SK-MEL-5 (cell line): ENCODE measurements at places on chromosomes 11 and 22.

- no peak for DNase-seq
These were observed 548 bp downstream of the PVALB start for GRCh38 chr22:36816339-36816635.

GRCh38 chr11:2248762-2249161 is 21.6 kb downstream of the ASCL2 start:
- DNase-seq, result no peak

GRCh38 chr22:45818424-45819085 is 146.9 kb downstream of the ATXN10 start:
- no peak for DNase-seq

GRCh38 chr11:16956538-16957153 is 57.6 kb downstream of the PLEKHA7 start:
- no peak for DNase-seq

DNA sequence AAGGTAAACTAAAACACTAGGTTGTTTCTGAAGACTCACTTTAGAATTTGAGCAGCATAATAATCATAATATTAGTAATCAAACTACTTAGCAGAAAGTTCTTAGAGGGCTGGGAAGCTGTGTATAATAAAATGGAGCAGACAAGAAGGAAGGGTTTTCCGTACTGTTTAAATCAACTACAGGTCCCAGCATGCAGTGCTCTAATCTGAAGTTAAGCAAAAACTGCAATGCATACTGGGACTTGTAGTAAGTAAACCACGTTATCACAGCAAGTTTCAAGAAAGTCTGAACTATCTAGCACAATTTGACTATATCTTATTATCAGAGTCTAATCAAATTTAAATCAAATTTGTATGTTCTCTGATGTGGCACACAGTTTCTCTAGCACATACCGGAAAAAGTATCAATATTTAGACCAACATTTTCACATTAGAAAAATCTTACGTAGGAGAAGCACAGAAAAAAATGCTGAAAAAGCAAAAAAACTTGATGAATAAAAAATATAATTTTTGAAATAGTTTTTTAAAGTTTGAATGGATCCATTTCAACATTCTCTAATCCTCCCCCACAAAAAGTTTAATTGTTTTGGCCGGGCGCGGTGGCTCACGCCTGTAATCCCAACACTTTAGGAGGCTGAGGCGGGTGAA is 8.2 kb downstream of the PHF21A start:
- DNase-seq, result peak; percentile 83

DNA sequence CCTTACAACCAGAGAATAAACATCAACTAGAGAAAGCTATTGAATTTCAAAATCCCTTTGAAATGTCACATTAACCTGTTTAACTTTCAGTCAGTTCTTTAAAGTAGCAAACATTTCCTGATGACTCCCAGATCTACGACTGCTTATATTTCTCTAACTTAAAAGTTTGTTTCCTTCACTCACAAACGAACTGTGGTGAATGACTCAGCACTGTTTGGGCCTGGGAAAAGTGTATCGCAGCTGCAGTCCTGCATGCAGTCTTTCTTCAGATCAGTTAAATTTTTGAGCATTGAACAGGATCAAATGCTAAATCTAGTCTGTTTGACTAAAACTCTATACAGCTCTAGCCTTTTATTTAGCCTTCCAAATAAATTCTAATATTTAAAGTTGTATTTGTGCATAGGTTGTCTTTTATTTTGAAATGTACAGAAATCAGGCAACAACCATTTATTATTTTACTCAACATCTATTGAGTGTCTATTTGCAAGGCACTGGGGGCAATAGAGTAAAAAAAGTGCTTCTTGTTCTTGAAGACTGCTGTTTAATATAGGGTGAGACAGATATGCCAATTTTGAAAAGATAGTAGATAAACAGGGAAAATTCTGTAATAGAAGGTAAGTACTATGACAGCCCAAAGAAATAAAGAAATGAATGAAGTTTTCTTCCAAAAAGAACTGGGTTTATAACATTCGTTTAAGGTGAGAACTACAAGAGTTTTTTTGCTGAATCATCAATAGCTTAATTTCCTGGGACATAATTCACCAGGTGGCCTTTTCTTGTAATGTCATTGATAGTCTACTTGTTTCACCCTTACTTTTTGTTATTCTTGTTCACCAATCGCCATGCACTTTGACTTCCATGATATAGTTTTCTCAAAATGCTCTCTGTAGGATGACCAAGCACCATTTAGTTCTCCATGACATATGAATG is 235.4 kb downstream of the METTL15 start:
- DNase-seq, result no peak

- DNase-seq, result no peak
These were observed 15.0 kb downstream of the TEAD1 start for GRCh38 chr11:12689029-12689755.

DNA sequence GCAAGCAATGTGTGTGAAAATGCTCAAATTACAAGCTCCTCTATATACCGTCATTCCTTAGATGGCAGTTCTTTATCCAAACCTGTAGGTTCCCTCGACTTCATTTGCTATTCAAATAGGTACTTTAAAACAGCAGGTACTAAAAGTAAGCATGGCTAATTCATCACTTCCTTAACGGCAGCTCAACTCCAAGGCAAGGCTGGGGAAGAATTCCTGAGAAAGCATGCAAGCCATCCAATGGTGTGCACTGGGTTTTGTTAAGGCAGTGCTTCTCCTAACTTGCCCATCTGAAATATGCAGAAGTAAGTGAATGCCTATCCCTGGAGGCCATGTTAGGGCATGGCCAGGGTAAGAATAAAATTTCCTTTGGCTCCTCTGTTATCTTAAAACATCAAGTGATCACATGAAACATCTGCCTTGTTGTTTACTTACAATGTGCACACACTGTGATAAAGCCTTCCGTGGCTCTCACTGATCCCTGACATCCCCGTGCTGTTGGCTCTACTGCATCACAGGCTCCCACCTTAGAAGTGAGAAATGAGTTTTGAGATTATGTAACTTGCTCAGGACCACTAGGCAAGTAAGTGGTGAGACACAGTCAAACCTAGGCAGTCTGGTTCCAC is 52.1 kb downstream of the SMCO4 start:
- no peak for DNase-seq

DNA sequence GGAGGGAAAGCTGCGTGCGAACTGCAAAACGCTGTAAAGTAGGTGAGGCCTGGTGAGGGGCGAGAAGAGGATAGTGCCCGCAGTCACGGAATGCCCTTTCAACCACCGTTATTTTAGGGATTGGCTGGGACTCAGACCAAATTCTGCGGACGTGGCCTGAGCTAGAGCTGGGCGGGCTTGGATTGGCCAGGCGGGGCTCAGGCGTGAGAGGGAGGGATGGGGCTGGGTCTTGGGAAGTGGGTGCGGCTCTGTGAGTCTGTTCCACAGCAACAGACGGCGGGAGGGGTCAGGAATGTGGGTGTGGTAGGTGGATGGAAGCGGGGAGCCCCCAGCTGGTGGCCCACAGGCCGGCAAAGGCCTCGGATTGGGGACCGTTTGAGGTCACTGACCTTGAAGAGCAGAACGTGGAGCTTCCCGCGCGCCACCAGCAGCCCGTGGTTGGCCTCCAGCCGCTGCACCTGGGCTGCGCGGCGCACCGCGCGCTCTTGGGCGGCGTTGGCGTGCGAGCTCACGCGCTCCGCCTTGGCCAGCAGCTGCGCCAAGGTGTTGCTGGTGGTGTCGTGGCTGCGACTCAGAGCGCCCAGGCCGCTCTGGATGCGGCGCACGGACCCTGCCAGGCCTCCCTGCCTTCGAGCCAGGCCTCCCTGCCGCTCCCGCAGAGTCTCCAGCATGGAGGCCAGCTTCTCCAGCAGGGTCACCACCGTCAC is 444 bp downstream of the CAVIN3 start:
- DNase-seq, result peak; percentile 47

GRCh38 chr22:25081409-25081824 is 118.2 kb upstream of the CRYBB3 start:
- peak; percentile 59 for DNase-seq

- DNase-seq, result peak; percentile 4
These were observed 609.9 kb downstream of the BUD13 start for GRCh38 chr11:116162886-116163230.

DNA sequence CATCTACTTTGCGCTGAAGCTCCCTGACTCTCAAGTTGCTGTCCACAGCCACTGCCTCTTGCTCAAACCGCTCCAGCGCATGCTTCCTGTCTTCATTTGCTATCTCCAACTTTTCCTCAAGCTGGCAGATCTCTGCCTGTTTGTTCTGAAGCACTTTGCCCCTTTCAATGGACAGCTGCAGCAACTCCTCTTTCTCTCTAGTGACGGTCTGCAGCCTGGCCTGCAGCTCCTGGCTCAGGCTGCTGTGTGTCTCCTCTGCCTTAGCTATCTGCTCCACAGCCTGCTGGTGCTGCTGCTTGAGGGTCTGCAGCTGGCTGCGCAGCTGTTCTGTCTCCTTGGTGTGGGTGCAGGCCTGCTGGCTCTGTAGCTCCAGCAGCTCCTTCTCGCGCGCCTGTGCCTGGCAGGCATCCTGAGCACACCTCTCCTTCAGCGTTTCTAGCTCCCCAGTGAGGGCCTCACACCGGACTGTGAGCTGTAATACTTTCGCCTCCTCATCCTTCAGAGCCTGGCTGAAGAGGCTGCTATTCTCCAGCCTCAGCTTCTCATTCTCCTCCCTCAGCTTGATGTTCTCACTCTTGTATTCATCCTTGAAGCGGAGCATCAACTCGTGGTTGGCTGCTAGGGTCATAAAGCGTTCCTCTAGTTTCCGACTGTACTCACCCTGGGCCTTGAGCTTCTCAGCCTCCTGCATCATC is 723 bp downstream of the CCDC89 start:
- no peak for DNase-seq

DNA sequence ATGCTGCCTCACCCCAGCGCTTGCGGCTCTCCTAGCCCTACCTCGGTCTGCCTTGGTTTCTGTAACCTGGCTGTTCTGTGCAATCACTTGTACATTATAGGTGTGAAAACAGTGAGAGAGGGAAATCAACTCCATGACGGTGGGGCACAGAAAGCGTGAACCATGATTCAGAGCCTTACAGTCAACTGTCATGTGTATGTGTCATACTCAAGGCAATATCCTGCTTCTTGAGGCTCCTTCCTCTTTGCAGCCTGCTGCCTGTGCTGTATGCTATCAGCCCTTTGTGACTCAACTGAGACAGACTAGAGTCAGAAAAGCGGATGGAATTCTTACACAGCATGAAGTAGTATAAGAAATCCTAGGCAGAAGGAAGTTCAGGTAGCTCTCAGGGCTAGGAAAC is 2.1 kb downstream of the NRIP3 start:
- peak; percentile 56 for DNase-seq

DNA sequence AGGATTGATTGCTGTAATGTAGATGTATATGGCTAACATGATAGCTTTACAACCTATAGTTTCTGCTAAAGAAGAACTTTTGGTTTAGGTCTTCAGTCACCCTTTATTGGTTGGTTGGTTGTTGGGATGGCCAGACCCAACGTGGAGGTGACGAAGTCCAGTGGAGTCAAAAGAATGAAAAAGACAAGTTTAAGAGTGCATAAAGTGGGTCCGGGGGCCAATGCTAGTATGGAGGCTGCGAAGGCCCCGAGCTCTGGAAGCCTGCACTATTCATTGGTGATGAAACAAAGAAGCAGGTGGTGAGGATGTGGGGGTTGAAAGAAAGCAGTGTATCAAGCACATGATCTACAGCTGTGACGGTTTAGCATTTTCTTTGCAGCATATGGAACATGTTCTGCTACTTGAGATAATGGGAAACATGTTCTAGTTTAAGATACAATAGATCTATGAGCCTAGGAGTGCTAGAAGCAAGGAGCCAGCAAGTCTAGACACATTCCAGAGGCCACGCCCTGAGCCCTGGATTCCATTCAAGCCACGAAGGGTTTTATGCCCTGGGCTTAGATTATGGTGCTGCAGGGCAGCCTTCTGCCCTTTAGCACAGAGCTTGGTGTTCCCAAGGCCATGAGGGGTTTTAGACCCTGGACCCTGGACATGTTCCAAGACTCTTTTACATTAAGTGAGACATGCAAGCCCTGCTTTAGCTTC is 6.3 kb downstream of the TCP11L1 start:
- no peak for DNase-seq

DNA sequence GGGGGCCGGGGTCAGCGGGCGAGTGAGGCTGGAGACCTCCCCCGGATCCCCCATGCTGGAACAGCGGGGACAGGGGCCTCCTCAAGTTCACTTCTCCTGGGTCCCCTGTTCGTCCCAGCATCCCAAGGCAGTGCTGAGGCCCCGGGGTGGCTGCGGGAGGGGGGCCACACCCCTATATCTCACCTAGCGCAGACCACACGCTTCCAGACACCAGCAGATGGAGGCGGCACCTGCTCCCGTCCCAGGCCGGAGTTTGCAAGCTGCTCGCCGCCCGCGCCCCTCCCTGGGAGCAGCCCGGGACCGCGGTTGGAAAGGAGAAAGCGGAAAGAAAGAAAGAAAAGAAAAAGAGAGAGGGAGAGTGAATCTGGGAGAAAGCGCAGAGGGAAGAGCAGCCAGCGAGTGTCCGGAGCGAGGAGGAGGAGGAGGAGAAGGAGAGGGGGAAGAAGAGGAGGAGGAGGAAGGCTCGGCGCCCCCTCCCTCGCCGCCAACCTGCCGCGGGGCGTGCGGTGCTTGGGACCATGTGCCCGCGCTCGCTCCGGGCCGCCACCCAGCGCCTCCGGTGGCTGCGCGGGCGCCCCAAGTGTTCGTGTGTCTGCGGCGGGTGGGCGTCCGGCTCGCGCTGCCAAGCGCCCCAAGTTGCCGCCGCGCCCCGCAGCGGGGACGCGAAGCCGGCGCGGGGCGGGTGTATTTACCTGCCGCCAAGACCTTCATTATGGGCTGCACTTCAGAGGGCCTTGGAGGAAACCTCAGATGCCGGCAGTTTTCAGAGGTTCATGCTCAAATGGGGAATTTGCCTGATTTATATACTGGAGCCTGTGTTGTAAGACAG is at the start of gene LIF:
Gene LIF, minus strand, starts transcription at position 775 of the 829 bp plus-strand sequence. Its CDS starts 64 bp downstream, at position 711.
- no peak for DNase-seq

DNA sequence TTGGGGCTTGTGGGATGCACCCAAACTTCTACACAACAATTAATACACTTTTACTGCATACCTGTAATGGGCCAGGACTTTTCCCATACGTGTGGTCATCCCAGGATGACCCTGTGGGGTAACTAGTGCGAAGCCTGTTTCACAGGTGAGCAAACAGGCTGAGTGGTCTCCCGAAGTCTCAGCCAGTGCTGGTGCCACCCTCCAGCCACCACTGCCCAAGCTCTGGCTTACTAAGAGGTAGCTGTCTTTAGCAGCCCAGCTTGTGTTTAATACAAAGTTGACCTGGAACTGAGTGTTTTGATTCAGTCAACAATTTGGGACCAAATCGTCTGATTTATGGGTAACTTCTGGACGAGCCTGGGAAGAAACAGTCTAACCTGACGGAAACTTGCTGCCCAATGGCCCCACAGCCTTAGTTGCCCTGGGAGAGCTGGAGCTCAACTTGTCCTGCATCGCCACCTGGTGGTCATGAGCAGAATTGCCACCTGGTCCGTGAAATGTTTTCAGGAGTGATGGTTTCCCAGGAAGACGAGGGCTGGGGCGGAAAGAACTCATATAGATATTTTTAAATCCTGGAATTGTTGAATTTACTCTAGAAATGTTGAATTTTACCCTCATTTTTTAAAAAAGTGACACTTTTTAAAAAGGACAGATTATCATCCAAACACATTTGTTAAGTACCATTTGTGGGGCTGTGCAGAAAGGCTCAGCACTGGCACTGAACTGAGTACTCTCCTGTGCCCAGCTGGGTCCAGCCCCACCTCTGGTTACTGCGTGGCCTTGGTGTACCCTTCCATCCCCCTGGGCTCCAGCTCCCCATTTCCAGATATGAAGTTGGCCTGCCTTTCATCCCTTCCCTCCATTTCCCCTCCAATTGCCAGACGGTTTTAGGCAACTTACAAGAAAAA is 95.5 kb upstream of the PARVA start:
- peak; percentile 86 for DNase-seq

GRCh38 chr22:37141971-37142370 is 7.7 kb downstream of the IL2RB start:
- DNase-seq, result no peak
